ENCODE measurements at places on chromosomes 1 and 21. TPM values are rescaled to one million over a fixed set of nuclear protein-coding genes. Genes with fewer than 3 reads are reported as not detected.

Gene CYP4A11
- not detected for total RNA-seq

Gene SMYD3
- total RNA-seq, result 149 TPM

DNA sequence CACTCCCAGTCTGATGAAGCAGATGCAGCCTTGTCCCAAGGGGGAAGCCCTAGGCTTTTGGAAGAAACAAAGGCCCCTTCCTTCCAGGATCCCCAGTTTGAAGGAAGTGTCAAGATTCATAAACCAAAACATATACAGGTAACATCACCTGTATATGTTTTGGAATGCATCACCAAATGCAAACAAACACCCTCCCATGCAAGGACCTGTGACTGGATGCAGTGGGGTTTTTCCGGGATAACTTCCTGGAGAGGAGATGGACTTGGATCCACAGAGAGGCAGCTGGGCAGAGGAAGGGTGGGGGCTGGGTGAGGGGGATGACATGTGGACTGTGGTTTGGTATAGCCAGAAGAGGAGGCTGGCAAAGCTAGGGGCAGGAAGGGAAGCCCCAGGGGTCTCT, 1.5 kb upstream of the PLA2G2F start:
- DNase-seq, result no peak

DNA sequence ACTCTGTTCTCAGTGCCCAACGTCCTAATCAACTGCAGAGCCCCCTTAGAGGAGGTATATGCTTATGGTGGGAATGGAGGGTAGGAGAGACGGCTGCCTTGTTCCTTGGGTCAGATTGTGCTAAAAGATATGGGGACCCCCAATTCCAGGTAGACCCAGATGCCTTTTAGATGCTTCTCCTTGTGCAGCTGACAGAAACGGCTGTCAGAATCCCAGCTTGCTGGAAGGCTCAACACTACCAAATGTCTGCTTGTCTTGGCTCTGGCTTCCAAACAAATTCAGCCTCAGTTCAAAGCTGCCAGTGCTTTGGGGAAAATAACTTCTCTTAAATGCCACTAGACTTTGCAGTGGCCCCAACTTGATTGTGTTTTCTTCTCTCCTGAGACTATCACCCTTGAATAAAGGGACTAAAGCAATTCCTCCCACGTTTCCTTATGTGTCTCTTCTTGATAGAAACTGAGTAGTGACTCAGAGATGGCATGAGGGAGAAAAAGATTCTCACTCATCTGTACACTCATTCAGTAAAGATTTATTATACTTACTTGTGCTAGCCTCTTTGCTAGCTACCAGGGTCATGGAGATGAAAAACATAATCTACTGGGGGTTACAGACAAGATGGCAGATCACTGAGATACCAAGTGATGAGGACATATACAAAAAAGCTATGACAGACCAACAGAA, 3.4 kb upstream of the RNF19B start:
- no peak for DNase-seq

- no peak for DNase-seq
Measured at GRCh38 chr1:157806431-157807149, 13.3 kb downstream of the FCRL1 start.

GRCh38 chr1:153402226-153402625, 11.4 kb upstream of the S100A8 start:
- DNase-seq, result no peak

DNA sequence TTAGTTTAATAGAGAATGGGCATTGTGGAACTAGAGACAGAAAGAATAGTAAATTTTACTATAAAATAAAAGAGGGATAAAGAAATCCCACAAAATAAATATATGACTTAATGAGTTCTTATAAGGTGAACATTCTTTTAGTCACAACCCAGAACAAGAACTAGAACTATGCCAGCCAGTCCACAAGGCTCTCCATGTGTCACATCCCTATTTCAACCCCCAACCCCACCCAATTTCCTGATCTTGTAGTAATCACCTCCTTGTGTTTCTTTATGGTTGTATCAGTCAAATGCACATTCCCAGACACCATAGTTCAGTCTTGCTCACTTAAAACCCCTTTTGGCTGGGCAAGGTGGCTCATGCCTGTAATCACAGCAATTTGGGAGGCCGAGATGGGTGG, 662.3 kb upstream of the CAMK1G start:
- DNase-seq, result no peak

- peak; percentile 81 for DNase-seq
Measured at GRCh38 chr1:17335821-17336710, 28.1 kb downstream of the PADI4 start.

- no peak for DNase-seq
Measured at GRCh38 chr1:103129796-103130195, 21.5 kb upstream of the COL11A1 start.

GRCh38 chr21:46097336-46098293, at the start of gene COL6A2:
Gene COL6A2 (plus strand): TSS chr21:46098112.
- peak; percentile 61 for DNase-seq

Data from K562 (cell line).